ENCODE measurements at places on chromosomes 6 and 20.

DNA sequence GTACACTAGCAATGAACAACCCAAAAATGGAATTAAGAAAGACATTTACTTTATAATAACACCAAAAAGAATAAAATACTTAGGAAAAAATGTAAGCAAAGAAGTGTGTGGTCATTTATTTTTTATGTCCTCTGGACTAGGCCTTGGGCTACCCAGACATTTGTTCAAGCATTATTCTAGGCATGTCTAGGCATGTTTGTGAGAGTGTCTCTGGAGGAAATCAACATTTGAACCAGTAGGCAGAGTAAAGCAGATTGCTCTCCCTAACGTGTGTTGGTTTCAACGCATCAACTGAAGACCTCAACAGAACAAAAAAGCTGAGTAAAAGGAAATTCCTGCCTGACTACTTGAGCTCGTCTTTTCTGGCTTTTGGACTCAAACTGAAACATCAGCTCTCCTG, 84.5 kb downstream of the ANKEF1 start:
- H3K4me1 ChIP-seq: no peaks in the 10 kb centered on the region
- no peak overlapping the region for H3K27ac ChIP-seq
- no peaks in the 10 kb centered on the region for H3K27me3 ChIP-seq
- DNase-seq: no peak
- H3K36me3 ChIP-seq: no peaks in the 10 kb centered on the region

DNA sequence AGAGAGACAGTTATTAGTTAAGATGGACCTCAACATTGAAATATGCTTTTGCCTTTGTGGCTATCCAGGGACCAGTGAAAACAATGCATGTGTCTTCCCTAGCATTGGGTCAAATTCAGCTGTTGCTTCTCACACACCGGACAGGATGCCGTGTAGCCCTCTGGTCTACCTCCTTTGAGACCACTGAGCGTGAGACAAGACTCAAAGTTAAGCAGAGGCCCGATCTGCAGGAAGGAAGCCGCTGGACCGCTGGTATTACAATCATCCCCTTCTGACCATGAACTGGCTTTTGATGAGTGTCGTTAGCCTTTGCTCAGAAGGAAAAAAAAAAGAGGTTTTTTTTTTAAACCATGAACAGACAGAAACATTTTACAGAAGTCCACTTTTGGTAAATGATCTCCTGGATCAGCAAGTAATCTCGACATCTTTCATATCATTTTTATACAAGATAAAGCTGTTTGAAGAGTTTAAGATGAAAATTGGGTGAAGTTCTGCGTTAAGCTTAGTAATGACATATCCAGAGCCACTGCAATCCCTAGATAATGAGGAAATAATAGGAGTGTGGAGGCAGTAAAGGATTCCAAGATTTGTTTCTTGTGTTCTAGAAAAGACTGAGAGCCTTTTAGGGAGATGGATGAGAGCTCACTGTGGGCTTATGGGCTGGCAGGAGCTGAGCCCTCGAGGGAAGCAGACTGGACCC, 622.8 kb downstream of the QKI start:
- no peak overlapping the region for H3K4me3 ChIP-seq
- no peak for DNase-seq
- H3K4me1 ChIP-seq: no peaks in the 10 kb centered on the region

GRCh38 chr6:36682328-36683144, 4.0 kb downstream of the CDKN1A start:
- peak overlapping the region; percentile 2 for H3K27ac ChIP-seq
- peaks cover 34% of the 10 kb centered on the region for H3K4me1 ChIP-seq
- no peak for DNase-seq
- peak overlapping the region; percentile 94 for H3K4me3 ChIP-seq
- H3K36me3 ChIP-seq: peaks cover 52% of the 10 kb centered on the region

- H3K4me3 ChIP-seq: no peak overlapping the region
- no peak for DNase-seq
- H3K4me1 ChIP-seq: peaks cover 35% of the 10 kb centered on the region
- H3K27ac ChIP-seq: no peak overlapping the region
- no peaks in the 10 kb centered on the region for H3K27me3 ChIP-seq
Observed at GRCh38 chr6:44119704-44120262, 7.5 kb downstream of the MRPL14 start.

DNA sequence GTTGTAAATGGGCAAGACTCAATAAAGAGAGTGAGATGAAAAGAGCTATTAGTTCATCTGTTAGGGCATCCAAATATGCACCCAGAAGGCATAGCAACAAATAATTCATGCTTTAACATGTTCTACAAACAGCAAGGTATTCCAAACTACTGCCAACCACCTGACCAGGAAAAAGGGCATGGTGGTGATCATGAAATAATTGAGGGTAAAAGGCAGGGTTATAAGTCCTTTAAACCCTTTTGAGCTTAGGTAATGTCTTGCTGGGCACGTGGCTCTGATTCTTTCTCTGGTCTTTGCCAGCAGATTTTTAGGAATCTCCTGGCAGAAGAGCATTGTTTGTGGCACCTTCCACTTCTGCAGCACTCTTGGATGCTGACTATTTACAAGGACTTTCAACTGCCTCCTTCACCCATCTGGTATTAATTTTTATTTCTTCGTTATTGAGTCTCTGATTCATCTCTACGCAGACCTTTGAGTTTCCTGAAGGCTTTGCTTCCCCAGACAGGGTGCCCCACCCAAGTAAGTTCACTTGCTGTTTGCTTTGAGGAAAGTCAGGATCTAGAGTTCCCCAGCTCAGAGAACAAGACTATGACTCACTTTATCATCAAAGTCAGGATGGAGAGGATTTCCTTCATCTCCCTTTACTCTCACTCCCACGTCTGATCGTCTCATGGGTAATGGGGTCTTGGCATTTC, 83.4 kb upstream of the NEDD9 start:
- no peak overlapping the region for H3K27ac ChIP-seq
- H3K4me3 ChIP-seq: no peak overlapping the region
- H3K36me3 ChIP-seq: no peaks in the 10 kb centered on the region
- peaks cover 31% of the 10 kb centered on the region for H3K4me1 ChIP-seq

GRCh38 chr20:62825986-62826645, 9.3 kb downstream of the COL9A3 start:
- no peaks in the 10 kb centered on the region for H3K36me3 ChIP-seq
- no peaks in the 10 kb centered on the region for H3K27me3 ChIP-seq
- H3K27ac ChIP-seq: no peak overlapping the region
- H3K4me3 ChIP-seq: no peak overlapping the region

DNA sequence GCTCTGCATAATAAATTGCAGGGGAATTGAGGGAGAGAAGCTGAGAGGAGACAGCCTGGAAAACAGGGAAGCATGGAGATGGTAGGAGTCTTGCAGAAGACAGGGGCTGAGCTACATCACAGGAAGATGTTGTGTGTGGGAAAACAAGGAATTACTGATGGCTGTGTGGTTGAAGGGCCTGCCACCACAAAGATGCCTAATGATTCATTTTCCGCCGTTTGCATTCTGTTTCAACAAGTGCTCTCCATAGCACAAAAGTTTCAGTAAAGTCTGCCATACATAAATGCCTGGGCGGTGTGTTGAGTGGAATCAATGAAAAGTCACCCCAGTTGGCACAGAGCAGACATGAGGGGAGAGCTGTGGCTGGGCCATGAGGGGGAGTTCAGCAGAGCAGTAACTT, 5.6 kb upstream of the KLHL31 start:
- no peak overlapping the region for H3K4me3 ChIP-seq
- no peak overlapping the region for H3K27ac ChIP-seq
- H3K4me1 ChIP-seq: no peaks in the 10 kb centered on the region
- no peaks in the 10 kb centered on the region for H3K36me3 ChIP-seq
- H3K27me3 ChIP-seq: no peaks in the 10 kb centered on the region
- DNase-seq: no peak
